ENCODE measurements at places on chromosomes 16 and 17. TPM values are rescaled to one million over a fixed set of nuclear protein-coding genes. Genes with fewer than 3 reads are reported as not detected.

Gene MYLK3
- polyA plus RNA-seq, result not detected

Gene BFAR
- 46.3 TPM for polyA plus RNA-seq

Gene TNFSF13
- 5.1 TPM for polyA plus RNA-seq

Gene MLST8
- 44.1 TPM for polyA plus RNA-seq

Gene KCNH4
- not detected for polyA plus RNA-seq

Gene MT1G
- not detected for polyA plus RNA-seq

Gene FBRS
- 7.1 TPM for polyA plus RNA-seq

Gene CACNG4
- not detected for polyA plus RNA-seq

Gene HOXB7
- not detected for polyA plus RNA-seq
